ENCODE measurements at places on chromosomes 12 and 14.

- no peak for DNase-seq
Observed at GRCh38 chr12:79596719-79597350, 93.9 kb downstream of the PAWR start.

- no peak for DNase-seq
Observed at GRCh38 chr14:96202441-96203094, 2.1 kb upstream of the BDKRB2 start.

DNA sequence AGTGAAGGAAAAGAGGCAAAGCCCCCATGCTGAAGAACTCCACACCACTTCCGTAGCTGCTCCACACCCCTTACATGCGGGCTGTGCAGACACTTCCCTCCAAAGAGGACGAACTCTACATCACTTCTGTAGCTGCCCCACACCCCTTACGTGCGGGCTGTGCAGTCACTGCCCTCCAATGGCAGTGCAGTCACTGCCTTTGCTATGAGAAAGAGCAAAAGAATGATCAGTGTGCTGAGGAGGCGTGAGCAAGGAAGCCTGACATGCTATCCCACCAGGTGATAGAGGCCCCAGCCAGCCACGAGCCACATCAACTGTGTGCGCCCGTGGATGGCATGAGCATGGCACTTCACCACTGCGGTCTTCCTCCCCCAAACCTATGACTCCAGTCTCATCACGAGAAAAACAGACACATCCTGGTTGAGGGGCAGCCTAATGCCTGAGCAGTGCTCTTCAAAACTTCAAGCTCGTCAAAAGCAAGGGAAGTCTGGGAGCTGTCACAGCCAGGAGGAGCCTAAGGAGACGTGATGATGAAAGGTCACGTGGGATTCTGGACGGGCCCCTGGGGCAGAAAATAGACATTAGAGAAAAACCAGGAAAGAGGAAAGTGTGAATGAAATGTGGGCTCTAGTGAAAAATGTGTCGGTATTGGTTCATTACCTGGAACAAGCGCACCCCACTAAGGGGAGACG lies 60.8 kb upstream of the C14orf180 start:
- no peak for DNase-seq

DNA sequence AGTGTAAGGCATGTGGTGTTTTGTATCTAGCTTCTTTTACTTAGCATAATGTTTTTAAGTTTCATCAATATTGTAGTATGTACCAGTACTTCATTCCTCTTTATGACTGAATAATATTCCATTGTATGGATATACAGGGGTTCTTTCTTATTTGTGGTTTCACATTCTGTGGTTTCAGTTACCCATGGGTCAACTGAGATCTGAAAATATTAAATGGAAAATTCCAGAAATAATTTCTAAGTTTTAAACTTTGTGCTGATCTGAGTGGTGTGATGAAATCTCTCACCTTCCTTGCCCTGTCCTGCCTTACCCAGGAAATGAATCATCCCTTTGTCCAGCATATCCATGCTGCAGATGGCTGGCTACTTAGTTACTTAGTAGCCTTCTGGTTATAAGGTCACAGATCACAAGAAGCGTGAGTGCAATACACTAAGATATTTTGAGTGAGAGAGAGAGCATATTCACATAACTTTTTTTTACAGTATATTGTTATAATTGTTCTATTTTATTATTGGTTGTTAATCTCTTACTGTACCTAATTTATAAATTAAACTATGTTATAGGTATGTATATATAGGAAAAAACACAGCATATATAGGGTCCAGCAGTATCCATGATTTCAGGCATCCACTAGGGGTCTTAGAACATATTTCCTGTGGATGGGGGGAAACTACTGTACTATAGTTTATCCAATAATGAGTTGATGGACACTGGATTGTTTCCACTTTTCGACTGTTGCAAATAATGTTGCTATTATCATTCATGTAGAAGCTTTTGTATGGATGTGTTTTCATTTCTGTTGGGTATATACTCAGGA lies 59.6 kb upstream of the LRTM2 start:
- DNase-seq = no peak

DNA sequence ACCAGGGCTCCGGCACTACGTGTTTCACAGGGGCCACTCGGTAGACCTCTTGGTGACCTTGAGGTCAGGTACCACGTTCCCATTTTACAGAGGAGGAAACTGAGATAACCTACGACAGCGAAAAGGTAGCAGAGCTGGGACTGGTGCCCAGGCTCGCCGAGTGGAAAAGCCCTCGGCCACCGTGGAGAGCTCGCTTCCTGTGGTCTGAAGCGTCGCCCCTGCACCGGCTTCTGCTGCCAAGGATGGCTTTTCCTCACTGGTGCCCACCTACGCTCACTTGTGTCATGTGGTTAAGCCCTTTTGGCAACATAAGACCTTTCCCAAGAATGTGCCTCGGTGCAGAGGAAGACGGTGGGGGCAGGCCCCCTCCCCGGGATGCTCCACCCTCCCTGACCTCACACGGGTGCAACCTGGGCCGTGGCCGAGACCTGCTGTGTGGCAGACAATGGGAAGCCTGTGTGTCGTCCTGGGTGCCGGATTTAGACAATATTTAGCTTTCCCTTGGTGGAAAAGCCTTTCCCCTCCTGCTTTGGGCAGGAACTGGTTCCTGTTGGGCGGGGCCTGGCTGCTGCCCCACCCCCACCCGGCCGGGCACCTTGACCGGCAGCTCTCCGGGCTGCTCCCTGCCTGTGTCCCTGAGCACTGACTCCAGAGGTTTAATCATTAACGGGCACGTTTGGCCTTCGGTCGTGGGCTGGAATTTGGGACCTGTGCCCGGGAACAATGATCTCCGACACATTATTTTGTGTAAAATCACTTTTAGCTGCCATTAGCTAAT lies 32.4 kb upstream of the PPP1R13B start:
- no peak for DNase-seq

GRCh38 chr14:94823556-94824341 lies 53.8 kb upstream of the GSC start:
- DNase-seq = no peak

- DNase-seq = no peak
Observed at GRCh38 chr12:89833337-89834252, 125.0 kb upstream of the ATP2B1 start.

DNA sequence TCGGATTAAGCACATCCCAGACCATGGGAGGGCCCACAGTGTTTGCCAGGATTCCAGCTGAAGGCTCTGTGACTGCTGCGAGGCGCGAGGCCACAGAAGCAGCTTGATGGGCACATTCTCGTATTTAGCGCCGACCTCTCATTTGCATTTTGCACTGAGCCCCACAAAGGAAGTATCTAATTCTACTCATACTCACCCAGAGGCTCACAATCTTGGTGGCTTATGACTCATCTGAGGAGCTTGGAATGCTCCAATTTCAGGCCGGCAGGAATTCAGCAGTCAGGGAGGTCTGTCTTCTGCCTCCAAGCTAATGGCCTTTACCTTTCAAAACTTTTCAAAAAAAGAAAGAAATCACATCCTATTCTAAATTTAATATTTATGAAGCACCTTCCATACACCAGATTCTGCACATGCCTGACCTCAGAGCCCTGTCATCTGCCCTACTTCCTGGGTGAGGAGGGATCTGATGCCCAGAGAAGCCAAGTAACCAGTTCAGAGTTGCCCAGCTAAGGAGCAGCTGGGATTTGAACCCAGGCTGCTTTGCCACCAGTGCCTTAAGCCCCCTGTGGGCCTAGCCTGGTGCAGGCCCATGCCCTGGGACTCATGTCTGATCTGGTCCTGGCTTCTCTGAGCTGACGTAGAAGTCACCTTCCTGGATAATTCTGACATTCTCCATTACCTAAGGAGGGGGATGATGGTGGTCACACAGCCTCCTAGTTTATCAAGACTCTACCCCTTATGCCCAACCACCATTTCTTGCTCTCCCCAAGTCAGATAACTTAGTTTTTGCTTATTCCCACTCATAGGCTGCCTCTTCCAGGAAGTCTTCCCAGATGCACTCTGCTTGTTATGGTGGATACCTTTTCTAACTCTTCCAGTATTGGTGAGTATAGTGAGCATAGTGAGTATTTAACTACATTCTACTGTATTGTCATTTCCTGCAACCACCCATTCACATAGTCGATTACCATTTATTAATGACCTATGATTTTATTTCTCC lies 198.9 kb downstream of the RBM19 start:
- no peak for DNase-seq

DNA sequence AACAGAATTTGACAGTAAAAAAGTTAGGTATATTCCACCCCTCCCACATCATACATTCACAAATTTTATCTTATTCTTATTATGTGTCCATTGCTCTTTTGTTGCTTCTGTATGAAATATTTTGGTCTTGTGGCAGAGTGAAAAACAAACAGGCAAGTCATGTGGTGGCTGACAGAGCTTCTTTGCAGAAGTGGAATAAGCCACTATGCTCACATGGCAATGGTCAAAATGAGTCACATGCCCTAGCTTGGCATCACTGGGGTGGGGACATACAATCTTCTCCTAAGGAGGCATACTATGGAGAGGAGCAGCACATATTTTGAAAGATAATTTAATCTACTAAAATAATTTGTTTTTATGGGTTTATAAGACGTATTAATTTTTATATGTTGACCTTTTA lies 27.7 kb upstream of the CMA1 start:
- DNase-seq = no peak

GRCh38 chr14:49679271-49679670 lies 8.7 kb downstream of the POLE2 start:
- no peak for DNase-seq

GRCh38 chr14:24094841-24095270 lies 745 bp downstream of the PCK2 start:
- DNase-seq = no peak

- no peak for DNase-seq
Observed at GRCh38 chr12:109664402-109664801, 49.2 kb upstream of the FAM222A start.

DNA sequence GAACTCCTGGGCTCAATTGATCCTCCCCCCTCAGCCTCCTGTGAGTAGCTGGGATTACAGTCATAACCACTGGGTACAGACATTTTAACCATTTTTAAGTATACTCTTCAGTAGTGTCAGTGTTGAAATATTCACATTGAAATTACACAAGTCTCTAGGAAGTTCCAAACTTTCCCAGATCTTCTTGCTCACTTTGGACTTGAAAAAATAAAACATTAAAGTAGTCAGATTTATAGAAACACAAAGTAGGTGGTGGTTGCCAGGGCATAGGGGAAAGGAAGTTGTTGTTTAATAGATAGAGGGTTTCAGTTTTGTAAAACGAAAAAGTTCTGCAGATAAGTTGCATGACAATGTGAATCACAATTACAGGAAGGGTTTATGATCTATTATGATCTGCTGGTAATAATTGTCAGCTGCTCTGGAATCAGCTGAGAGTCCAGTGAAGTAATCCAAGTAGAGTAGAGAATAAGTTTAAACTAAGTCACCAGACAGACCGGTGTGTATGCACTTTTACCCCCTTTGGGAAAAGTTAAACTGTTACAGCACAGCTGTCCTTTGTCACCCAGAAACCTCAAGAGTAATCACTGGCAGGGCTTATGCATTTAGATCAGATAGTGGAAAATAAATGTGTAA lies 27.4 kb downstream of the PCNX1 start:
- no peak for DNase-seq

GRCh38 chr12:17204289-17205054 lies 598.5 kb upstream of the LMO3 start:
- DNase-seq = no peak

- no peak for DNase-seq
Observed at GRCh38 chr14:24815543-24815942, 181.6 kb upstream of the GZMB start.

DNA sequence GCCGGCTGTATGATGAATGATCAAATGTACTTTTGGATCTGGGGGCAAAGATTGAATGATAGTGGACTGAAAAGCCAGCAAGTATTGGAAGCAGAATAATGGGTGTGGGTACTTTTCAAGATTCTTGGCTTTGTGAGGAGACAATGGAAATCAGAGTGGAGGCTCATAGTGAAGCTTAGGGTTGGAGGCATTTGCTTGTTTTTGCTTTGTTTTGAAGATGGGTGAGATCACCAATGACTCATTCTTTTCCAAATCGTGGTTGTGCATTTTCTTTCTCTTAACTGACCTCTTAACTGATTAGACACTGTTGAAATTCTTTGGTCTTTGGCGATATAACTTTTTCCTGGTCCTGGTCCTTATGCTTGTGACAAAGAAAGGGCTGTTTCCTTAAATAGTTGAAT lies 54.4 kb downstream of the PELI2 start:
- DNase-seq = no peak

DNA sequence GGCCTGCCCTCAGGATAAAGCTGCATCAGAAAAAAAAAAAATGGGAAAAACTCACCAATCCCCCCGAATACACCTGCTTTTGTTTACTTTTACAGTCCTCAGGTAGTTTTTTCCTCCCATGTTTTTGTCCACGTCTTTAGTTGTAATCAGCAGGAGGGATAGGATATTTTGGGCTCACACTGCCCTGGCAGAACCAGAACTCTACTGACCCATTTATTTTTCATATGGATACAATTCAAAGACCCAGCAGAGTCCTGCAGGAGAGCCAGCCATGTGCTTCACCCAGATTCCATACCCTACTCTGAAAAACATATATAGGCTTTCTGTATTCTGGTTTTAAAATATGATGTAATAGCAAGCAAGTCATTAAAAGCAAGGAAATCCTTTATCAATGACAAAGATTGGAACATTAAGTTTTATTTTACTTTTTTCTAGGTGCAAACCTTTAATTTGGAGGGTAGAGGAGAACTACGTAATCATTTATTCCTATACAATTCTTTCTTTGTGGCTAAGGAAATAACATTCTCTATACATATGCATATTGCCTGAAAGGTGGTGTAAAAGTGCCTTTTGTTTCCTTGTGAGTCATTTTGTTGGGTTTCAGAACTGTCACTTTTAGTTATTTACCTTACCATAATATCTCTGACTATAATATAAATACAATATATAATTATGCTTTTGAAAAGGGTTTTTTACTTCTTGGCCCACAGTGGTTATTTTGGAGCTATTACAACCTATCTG lies 19.1 kb downstream of the DACT1 start:
- DNase-seq = no peak

DNA sequence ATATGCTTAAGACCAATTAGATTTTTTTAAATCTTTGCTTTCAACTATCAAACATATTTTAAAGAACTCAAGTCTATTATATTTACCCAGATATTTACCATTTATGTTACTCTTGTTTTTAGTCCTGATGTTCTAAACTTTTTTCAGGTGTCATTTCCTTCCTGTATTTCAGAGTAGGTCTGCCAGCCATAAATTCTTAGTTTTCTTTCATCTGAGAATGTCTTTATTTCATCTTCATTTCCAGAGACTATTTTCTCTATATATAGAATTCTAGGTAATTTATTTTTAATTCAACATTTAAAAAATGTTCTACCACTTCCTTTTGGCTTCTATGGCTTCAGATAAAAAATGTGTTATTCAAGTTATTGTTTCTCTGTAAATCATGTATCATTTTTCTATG lies 218.2 kb upstream of the AMIGO2 start:
- no peak for DNase-seq

- DNase-seq = peak; percentile 17
Observed at GRCh38 chr14:95185033-95185766, 27.9 kb upstream of the DICER1 start.

- DNase-seq = no peak
Observed at GRCh38 chr12:123933214-123933613, 39.4 kb downstream of the CCDC92 start.

All from NAMALWA (cell line).